Subcutaneous adipose tissue (tissue), 4 donors: ENCODE measurements at places on chromosomes 16 and 17. TPM values are rescaled to one million over a fixed set of nuclear protein-coding genes. Genes with fewer than 3 reads are reported as not detected.

The ZNF750 gene
- total RNA-seq = not detected

The RGS11 gene
- total RNA-seq = 6.8 TPM

The PMFBP1 gene
- total RNA-seq = 7.2 TPM

The RAB34 gene
- 99.5 TPM for total RNA-seq

The NPTX1 gene
- total RNA-seq = not detected

The RPH3AL gene
- 28.4 TPM for total RNA-seq

The FXR2 gene
- 18.7 TPM for total RNA-seq
